ENCODE measurements at places on chromosomes 2 and 18.

DNA sequence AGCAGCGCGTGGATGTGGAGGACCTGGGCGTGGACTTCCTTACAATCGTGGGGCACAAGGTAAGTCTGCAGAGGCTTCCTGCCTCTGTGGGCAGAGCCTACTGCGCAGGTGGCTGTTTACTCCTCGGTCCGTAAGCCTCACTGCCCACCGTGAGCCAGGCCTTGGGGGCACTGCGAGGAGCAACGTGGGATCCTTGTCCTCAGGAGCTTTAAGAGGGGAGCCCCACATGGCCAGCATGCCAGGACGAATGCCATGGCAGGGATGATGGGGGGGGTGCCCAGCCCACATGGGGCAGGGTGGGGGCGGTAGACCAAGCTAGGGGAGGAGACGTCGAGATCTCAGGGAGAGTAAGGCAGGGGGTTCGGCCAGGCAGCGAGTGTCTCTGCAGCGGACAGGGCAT, 18.0 kb upstream of the ESPNL start:
- DNase-seq, result no peak

GRCh38 chr2:240223631-240224030, 83.2 kb upstream of the OTOS start:
- DNase-seq, result peak; percentile 10

GRCh38 chr2:105309147-105309545, 20.4 kb downstream of the TGFBRAP1 start:
- DNase-seq, result no peak

GRCh38 chr2:222837643-222838056, 23.2 kb upstream of the ACSL3 start:
- DNase-seq, result no peak

- no peak for DNase-seq
Observed at GRCh38 chr2:1613731-1614354, 130.5 kb downstream of the PXDN start.

- DNase-seq, result no peak
Observed at GRCh38 chr18:36335476-36336279, 38.2 kb downstream of the FHOD3 start.

- no peak for DNase-seq
Observed at GRCh38 chr2:224934526-224935188, 107.6 kb downstream of the DOCK10 start.

DNA sequence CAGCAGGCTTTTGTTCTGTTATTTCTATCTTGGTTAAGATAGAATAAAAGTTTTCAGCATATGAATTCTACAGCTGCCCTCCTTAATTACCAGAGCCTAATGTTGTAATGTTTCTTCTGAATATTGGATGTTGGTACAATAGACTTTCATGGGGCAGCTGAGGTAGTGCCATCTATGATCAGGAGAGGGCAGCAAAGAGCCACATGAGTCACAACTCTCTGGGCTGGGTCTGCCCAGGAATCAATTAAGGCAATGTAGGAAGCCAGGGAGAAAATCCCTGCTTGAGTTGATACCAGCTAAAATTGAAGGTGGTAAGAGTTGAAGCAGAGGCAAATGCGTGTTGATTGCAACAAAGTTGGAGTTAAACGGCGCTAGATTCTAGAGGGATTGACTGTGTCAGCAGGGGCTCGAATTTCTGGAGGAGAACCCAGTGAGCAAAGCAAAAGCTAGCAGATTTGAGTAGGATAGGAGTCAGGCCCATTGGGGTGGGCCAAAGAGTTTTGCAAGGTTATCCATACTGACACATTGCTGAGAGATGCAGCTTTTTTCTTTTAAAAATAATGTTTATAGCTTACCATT, 10.6 kb upstream of the MC5R start:
- peak; percentile 45 for DNase-seq

- no peak for DNase-seq
Observed at GRCh38 chr18:78138983-78139496, 840.6 kb upstream of the SALL3 start.

DNA sequence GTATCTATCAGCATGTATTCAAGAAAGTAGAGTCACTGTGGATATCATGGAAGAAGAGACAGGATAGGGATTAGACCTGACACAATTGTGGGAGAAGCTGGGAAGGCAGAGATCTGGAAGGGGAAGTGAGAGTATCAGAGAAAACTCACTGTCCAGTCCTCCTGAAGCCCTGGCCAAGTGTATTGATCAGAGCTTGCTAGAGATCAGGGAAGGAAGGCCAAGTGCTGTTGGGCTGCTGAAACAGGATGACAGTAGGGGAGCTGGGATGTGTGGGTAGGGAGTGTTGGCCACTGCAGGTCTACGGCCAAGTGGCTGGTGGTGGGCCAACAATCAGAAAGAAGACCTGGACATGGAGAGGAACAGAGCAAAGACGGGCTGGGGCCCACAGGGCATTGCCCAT, 26.3 kb upstream of the TTR start:
- DNase-seq, result no peak

DNA sequence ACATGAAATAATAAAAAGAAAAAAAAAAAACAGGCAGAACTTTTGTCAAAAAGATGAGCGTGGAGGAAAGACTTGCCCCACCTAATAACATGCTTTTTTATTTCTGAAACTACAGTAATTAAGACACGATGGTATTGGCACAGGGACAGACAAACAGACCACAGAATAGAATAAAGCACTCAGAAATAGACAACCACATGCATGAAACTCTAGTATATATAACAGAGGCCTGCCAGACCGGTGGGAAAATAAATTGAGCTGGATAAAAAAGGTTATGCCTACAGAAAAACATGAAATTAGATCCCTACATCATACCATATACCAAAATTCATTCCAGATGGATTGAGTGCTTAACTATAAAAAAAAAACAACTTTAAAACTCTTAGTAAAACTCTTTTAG, 163.1 kb downstream of the NRP2 start:
- no peak for DNase-seq

DNA sequence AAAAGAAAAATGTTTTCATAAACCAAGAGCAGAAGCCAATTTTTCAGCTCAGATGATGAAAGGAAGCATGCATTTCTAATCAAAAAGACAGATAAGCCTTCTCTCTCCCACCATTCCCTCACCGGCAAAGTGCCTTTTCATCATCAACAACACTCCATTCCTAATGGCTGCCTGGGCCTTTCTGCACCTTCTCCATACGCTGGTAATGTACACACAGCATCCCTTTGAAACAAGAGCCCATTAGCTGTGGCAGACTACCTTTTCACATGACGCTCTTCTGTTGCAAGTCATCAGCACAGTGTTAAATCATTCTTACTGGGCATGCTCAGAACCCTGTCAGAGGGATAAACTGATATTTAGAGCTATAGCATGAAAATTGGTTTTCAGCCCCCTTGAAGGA, 408.9 kb downstream of the MEIS1 start:
- no peak for DNase-seq

GRCh38 chr18:79422022-79422782, 26.5 kb downstream of the NFATC1 start:
- DNase-seq, result no peak

DNA sequence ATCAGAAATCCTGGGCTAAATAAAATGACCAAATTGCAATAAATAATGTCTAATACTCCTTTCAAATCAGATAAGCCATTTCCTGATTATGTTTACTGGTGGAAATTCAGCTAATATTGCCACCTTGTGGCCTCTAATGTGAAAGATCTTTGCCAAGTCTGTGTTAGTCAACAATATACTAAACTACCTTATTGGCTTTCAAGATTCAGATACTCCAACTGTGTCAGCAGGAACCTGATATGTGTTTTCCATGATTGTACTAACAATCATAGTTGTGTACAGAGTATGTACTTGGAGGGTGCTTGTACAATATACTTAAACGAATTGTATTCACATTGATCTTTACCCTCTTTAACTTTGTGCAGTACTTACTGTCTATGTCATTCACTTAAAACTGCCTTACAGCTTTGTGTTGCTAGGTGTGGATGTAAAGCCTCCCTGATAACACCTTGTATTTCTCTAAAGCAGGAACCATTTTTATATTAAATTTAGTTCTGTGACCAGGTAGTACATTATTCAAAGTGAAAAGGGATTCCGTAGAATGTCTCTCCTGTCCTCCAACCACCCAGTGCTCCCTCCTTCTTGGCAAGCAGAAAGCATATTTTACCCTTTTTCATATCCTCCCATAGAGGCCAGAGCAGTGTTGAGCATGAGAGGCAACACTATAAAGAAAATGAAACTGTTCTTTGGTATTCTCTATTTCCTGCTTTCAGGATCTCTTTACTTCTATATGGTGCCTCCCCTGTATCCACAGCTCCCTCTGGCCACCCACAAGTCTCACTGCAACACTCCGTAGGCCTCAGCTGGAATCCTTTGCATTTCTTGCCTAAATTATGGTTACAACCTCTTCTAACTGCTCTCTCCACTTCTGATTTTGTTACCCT, 75.2 kb upstream of the C2orf15 start:
- no peak for DNase-seq

DNA sequence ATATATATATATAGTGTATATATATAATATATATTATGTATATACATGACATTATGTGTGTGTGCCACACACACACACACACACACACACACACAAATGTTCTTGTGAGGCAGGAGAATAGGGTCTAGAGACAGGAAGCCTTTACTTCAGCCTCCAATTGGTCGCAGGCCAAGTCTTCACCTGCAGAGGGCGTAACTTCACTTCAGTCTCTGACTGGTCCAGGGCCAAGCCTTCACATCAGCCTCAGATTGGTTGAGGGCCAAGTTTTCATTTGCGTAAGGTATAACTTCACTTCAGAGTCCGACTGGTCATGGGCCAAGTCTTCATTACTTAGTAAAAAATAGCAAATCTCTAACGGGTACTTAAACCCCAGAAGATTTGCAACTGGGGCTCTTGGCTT, 13.2 kb upstream of the SS18 start:
- DNase-seq, result no peak

DNA sequence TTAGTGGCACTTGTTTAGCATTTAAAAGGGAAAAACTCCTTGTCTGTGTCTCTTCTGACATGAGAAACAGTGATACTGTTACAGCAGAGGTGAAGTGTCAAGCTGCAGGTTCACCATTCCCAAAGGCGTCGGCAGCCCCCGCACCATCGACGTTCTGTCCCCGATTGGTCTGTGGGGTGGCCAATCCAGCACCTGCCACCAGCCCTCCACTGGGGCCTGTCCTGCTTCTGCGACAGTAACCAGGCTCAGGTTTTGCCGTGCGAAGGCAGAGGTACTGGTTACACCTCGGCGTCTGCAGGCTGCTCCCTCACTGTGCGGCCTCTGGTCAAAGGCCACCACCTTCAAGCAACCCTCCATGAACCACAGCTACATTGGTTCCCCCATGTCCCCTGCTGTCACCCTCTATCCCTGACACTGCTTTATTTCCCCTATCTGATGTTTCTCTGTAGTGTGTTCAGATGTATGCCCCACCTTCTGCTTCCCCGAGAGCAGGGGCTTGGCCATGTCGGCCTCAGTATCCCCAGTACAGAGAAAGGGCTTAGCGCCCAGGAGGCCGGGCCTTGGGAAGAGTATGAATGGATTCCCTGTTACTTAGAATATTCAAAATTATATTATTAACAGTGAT, 8.6 kb upstream of the ESPNL start:
- DNase-seq, result no peak
